ENCODE measurements at places on chromosomes 3 and 15.

GRCh38 chr3:136069933-136070332, 104.4 kb downstream of the PPP2R3A start:
- no peak for DNase-seq

- DNase-seq = no peak
These were observed 40.4 kb downstream of the IQCB1 start for GRCh38 chr3:121794264-121794983.

- DNase-seq = no peak
These were observed 88.7 kb upstream of the EPHB3 start for GRCh38 chr3:184472723-184473428.

- no peak for DNase-seq
These were observed 25.6 kb upstream of the LDHAL6B start for GRCh38 chr15:59180945-59181600.

DNA sequence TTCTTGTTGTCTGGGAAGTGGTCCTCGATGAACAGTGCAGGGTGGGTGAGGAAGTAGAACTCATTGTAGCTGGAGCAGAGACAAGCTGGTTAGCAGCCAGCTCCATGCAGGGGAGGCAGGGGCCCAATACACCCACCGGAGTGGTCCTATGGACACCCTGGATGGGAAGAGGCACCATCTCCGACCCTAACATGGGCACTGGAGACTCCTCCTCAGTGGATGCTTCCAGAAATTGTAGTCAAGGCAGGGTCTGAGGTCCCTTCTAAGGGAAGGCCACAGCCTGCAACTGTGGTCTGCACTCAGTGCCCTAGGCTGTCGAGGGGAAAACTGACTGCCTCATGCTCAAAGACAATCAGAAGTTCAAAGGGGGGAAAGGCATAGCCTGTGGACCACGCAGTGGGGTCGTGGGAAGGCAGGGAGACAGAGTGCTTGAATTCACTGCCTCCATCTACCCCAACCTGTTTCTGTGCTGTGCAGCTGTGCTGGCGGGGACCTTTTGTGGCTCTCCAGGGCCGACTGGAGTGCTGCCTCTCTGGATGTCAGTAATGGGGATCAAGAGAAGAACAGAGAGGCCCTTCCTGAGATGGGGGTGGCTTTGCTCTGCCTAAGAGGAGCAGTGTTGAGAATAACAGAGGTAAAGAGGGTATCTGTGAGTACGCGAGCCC, 41.9 kb downstream of the KY start:
- DNase-seq = no peak

DNA sequence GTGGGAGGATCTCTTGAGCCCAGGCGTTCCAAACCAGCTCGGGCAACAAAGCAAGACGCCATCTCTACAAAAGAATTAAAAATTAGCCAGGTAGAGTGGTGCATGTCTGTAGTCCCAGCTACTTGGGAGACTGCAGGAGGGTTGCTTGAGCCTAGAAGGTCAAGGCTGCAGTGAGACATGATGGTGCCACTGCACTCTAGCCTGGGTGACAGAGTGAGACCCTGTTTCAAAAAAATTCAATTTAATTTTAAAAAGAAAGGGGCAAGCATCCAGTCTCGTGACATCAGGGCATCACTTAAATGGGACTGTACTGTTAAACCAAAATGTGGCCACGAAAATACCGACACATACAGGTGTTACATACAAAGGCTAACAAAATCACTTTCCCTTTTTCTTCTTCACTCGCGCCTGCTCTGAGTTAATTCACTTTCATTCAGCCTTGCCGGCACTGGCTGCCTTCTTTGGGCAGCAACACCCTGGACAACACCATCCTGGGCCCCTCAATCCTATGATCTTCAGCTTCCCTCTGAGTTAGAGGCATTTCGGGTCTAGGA, 121.7 kb downstream of the LIPC start:
- no peak for DNase-seq

DNA sequence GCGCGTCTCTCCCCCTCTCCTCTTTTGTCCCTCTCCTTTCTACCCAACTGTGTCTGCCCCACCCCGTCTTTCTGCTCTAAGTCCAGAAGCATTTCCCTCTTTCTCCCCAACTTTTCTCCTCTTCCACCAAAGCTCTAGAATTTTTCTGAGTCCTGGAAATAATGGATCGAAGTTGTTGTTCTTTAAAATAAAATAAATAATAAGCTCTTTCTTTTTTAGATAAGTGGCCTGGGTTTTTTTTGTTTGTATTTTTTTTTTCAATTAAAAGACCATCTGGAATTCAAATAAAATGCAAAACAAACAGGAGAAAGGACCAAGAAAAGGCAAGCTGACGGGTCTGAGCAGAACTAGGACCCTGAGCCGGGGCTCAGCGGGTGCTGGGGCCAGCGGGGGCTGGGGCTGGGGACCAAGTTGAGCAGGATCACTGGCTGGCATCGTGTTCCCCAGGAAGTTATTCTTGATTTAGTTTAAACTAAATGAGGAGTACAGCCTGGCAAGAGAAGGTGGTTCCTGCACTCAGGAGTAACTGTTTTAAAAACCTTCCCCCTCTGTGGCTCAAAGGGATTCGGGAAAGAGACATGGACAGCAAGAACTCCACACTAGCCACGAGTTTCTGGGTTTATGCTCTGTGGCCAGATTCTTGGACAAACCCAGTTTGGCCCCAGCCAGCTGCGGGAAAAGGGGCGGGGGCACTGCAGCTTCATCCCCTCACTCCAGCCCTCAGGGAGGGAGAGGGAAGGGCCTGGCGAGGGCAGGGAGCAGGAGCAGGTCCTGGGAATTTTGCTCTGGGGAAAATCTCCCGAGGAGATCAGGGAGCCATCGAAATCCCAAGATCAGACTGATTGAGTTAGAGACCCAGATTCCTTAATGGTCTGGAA, 8.4 kb downstream of the GATA2 start:
- DNase-seq = no peak

- no peak for DNase-seq
These were observed 124.4 kb upstream of the P2RY1 start for GRCh38 chr3:152710549-152710948.

GRCh38 chr3:72782521-72782920, 65.7 kb downstream of the SHQ1 start:
- no peak for DNase-seq

- DNase-seq = no peak
These were observed 28.5 kb downstream of the TMEM41A start for GRCh38 chr3:185470323-185470722.

- no peak for DNase-seq
These were observed 132.4 kb upstream of the LPP start for GRCh38 chr3:188021502-188022040.

DNA sequence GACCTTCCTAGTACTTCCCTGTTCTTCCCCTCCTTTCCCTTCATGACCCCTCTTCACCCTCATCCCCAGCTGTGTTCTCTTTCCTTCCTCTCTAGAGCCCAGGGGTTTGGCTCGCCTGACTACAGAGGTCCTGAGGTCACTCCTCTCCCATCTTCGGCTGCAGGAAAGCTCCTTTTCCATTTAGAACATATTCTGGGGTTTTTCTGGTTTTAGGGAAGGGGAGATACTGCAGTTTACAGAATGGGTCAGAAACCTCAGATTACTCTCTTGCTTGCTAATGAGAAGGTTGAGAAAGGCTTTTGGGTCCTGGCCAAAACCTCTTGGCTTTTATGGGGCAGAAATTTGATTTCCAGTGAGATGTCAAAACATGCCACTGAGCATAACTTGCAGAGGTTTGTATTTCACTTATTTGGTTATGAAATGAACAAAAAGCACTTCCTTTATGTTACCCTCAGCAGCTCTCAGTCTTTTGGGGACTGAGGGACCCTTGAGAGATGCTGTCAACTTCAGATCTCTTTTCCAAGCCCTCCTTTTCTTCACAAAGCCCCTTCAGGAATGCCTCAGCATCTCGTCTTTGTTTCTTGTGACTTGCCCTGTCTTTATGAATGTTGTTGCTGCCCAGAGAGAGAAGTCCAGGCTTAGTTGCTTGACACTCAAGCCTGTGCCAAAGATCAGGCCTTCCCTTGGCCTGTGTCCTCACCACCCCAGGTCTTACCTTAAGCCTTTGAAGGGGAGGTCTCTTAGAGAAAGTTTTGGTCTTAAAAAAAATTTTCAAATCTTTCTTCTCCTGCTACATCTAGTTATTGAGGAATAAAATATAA, 121.7 kb upstream of the TPM1 start:
- peak; percentile 56 for DNase-seq

- DNase-seq = no peak
These were observed 21.6 kb upstream of the TAFA4 start for GRCh38 chr3:68953816-68954444.

GRCh38 chr3:157274644-157275137, 114.7 kb upstream of the CCNL1 start:
- no peak for DNase-seq

DNA sequence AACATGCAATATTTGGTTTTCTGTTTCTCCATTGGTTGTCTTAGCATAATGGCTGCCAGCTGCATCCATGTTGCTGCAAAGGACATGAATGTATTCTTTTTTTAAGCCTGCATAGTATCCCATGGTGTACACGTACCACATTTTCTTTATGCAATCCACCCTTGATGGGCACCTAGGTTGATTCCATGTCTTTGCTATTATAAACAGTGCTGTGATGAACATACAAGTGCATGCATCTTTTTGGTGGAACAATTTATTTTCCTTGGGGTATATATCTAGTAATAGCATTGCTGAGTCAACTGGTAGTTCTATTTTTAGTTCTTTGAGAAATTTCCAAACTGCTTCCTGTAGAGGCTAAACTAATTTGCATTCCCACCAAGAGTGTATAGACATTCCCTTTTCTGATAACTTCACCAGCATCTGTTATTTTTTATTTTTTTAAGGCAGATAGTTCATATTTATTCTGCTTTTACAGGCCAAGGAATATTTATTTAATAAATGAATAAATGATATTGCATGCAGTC, 62.4 kb upstream of the NPHP3 start:
- DNase-seq = no peak

DNA sequence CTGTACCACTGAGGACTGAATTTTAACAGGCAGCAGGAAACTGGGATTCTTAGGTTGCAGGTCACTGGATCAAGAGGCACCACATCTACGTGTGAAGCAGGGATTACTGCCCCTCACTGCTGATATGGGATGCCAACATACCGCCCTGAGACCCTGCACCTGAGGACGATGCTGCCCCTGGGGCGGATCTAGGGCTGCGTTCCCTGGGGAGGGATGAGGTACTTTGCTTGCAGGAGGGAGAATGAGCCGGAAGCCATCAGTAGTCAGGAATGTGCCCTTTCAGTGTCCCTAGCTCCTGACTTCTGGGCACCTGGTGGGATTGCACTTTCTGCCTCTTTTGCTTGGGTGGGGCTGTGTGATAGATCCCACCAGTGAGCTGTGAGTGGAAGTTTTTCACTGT, 122.8 kb downstream of the RPLP1 start:
- DNase-seq = no peak

DNA sequence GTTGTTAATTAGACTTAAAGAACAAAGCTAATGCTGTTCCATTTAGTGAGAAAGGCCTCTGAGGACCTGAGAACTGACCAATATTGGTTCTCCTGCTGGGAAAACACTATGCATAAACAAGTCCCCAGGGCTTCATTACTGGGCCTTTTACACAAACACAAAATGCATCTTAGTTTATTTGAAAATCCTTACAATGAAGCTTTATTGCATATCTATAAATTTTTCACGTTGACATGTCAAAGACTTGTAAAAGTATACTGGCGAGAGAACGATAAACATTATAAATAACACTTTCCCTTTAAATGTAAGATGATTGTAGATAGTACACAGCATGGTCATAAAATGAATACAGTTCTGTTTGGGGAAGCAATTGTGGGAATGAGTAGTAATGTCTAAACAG, 151.7 kb downstream of the ROBO2 start:
- no peak for DNase-seq

GRCh38 chr15:79608066-79608864, 176.1 kb downstream of the MINAR1 start:
- DNase-seq = no peak

DNA sequence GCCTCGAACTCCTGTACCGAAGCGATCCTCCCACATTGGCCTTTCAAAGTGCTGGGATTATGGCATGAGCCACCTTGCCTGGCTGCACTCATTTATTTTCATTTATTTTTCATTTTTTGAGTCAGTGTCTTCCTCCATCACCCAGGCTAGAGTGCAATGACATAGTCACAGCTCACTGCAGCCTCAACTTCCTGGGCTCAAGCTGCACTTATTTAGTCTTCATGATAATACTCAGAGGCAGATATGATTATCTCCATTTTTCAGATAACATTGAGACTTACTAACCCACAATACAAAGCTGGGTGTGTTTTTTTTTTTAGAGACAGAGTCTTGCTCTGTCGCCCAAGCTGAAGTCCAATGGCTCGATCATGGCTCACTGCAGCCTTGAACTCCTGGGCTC, 10.0 kb downstream of the PRKCI start:
- no peak for DNase-seq

DNA sequence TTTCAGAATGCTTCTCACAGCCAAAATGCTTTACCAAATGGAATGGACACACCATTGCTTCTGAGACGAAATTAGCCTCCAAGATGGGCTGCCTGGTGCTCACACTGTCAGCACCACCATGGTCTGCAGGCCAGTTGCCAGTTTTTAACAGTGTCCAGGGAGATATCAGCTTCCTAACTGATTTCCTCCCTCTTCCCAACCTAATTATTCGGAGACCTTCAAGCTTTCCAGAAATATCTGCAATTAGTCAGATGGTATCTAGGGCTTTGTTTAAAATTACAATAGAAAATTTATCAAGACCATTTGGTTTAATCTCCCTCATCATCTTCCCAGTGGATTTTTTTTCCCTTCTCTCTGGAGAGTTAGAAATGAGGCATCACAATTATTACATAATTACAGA, 287.5 kb downstream of the ZPLD1 start:
- no peak for DNase-seq

DNA sequence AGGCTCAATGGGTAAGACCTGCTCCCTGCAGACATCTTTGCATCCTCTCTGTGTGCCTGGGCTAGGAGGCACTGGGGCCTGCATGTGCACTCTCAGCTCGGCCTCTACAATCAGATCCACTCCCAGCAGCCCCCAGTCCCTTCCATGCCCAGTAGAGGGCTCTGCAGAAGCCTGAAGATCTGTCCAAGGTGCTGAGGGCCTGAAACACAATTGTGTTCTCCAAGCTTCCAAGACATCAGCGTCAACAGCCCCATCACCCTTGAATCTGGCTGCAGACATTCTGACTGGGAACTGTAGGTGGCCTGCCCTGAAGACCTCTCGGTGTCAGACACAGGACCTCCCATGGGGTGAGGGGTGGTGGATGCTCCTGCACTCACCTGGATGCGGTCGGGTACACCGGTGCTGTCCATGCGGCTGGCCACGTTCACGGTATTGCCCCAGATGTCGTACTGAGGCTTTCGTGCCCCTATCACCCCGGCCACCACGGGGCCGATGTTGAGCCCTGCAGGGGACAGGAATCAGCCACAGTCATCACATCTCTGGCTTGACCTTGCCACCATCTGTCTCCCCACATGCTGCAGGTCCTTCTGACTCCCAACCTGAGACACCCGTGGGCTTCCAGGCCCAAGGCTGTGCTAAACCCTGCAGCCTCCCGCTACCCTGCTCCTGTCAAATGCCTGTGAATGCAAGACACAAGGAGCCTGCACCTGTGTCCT, 84.7 kb downstream of the SEC22A start:
- DNase-seq = no peak

GRCh38 chr15:43534897-43535296, 17.5 kb downstream of the MAP1A start:
- no peak for DNase-seq

DNA sequence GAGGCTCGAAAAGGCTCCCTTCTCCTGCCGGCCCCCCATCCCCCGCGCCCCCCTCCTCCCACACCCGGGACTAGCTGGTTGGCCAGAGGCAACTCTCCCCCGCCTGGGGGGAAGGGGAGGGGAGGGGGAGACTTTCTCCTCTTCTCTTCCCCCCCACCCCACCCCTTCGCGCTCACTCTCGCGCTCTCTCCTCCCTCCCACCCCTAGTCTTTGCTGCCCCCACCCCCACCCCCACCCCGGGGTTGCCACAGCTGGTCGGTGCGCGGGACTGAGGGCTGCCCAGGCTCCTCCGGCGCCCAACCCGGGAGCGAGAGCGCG, 710 bp downstream of the MECOM start:
- no peak for DNase-seq

Data from fibroblast of the conjunctiva (primary cell).